Astrocyte of the cerebellum (primary cell): ENCODE measurements at places on chromosomes 5 and 9.

- no peak for DNase-seq
Measured at GRCh38 chr5:62127098-62127736, 178.8 kb upstream of the KIF2A start.

DNA sequence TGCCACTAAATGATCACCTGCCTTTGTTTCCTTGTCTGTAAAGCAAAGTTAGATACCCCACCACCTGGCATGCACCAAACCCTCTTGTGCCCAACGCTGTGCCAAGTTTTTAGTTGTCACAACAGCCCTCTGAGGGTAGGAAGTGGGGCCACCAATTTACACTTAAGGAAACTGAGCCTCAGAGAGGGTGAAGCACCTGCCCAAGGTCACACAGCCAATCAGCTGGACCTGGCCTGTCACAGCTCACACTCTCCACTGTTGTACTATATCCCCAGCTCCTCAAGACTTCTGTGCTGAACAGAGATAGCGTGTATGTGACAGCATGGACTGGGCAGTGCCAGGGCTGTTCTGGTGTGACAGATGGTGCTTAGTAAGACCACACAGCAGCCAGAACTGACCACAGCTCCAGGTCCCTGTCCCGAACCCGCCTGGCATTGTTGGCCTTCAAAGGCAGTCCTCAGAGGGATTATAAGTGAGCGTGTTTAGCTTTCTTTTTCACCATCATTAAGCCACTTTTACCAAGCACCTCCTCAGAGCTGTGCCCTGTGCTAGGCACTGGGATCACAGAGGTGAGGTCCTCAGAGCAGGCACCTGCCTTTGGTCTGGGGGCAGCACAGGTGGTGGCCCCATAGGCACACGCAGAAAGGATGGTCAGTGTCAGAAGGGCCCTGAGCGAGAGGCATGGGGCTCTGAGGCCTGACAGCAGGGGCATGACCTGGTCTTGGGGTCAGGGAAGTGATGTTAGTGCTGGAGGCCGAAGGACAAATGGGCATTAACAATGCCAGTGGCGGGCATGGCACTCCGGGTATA is 71.1 kb downstream of the COL27A1 start:
- DNase-seq = no peak

DNA sequence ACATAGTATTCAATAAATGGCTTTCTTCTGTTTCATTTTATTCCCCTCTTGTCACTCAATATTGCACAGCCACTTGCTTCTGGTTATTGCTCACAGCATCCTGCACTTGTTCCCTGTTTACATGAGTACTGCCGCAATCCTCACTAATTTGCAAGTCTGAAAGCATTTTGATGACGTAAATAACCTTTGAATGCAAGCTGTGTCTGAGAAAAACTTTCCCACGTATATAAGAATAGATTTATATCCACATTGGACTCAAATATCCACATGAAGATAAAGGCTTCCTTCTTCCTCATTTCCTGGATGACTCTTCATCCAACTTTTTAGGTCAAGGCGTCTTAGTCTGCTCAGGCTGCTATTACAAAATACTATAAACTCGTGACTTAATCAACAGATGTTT is 88.2 kb upstream of the DAP start:
- no peak for DNase-seq

DNA sequence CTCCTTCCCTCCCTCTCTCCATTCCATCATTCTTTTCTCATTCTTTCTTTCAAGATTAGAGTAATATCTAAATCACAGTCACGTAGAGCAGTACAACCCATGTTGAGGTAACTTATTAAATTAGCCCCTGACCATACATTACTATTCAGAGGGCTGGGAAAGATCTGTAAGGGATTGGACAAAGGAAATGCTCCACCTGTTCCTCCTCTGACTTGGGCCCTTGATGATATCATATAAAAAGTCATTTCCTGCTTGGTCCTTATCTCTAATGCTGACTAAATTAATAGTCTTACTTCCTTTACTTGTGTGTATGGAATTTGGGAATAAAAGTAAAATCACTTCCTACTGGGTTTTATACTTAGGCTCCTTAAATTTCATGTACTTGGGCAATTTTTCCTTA is 40.8 kb downstream of the SNX18 start:
- DNase-seq = no peak

GRCh38 chr9:93125331-93125894 is 8.6 kb downstream of the NINJ1 start:
- no peak for DNase-seq

- DNase-seq = no peak
Measured at GRCh38 chr5:105917189-105917588, 1753.5 kb downstream of the EFNA5 start.

GRCh38 chr9:134173127-134174072 is 9.0 kb upstream of the RNU6ATAC start:
- no peak for DNase-seq

DNA sequence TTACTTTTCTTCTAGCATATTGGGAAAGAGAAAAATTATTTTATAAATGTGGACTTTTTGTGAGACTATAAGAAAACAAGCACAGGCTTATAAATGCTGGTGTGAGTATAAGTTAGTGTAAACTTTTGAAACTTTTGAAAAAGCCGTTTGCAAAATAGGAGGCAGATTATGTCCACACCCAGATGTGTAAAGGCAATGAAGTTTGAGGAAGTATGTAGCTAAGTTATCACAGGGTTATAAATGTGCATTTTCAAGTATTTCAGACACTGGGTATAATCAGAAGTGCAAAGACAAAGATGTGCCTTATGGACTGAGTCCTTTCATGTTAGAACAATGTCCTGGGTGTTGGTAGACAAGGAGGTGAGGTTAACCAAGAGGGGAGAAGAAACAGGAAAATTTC is 85.5 kb downstream of the ANXA1 start:
- DNase-seq = no peak

- DNase-seq = no peak
Measured at GRCh38 chr9:112869041-112869529, 21.6 kb downstream of the SLC46A2 start.

- peak; percentile 35 for DNase-seq
Measured at GRCh38 chr5:92849756-92850155, 731.3 kb downstream of the NR2F1-AS1 start.

- DNase-seq = no peak
Measured at GRCh38 chr5:160039810-160040470, 31.0 kb downstream of the TTC1 start.

GRCh38 chr9:131524665-131525315 is 6.3 kb downstream of the UCK1 start:
- DNase-seq = no peak

GRCh38 chr9:81526587-81526986 is 162.8 kb downstream of the TLE1 start:
- peak; percentile 65 for DNase-seq

DNA sequence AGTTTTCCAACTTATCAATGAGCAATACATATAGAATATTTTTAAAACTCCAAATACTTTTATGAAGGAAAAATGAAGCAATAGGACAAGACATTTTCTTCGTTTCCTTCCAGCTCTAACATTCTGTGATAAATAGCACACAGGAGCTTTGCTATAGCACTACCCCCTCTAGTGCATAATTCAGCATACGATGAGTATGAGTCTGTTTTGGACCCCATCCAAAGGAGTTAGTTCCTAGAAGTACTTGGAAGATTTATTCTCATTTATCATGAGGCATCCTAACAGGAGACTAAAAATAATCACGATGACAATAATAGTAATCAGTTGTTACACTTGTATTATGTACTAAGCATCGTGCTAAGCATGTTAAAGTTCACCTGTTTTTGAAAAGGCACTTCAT is 1061.3 kb upstream of the DMAC1 start:
- DNase-seq = peak; percentile 53

GRCh38 chr9:130332384-130332926 is 66.9 kb downstream of the HMCN2 start:
- no peak for DNase-seq

- no peak for DNase-seq
Measured at GRCh38 chr9:123820139-123820538, 109.8 kb downstream of the DENND1A start.

DNA sequence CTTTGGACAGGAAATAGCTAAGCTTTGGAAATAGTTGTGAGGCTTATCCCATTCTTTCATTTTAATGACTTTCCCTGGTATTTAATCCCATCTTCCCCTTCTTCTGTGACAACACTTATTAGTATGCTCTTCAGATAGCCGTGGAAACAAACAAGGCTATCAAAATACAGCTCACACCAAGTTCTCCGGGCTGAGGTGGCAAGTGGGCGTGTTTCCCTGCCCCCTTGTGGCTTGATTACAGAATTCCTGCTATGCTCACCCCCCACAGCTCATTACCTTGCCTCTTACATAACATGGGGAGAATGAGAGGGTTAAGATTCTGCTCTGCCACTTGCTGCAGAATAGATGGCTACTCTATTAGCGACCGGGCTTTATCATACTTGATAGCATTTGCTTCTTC is 437.1 kb upstream of the TLE4 start:
- no peak for DNase-seq

DNA sequence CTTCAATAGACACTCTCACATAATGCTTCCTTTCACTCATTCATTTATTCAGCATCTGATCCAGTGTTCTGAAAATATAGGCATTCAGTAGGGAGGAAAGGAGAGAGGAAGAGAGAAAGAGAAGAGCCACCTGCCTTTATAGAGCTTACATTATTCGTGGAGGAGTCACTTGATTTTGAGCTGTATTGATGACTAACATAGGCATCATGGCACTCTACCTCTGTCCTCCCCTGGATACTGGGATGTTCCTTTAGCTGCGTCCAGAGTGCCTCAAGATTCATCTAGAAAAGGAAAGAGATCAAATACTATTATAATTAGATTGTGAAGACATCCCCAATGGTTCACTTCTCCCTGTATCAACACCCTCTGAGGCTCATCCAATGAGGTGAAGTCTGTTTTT is 345.1 kb downstream of the SPATA31D1 start:
- DNase-seq = no peak

DNA sequence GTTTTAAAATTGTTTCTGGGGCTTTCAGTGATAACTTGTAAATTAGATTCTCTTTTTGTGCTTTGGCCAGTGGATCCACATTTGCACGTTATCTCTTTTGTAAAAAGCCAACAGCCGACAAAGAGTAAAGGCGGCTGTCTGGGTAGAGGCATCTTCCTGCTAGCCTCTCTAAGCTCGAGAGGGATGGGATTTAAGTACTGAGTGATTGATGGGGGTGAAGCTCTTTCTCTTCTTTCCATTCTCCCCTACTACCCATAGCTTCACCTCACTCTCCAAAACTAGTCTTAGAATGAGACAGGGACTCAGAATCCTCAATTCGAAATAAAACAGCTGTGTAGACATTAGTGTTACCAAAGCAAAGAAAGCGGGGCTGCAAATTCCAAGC is 3.4 kb downstream of the PBX3 start:
- no peak for DNase-seq

DNA sequence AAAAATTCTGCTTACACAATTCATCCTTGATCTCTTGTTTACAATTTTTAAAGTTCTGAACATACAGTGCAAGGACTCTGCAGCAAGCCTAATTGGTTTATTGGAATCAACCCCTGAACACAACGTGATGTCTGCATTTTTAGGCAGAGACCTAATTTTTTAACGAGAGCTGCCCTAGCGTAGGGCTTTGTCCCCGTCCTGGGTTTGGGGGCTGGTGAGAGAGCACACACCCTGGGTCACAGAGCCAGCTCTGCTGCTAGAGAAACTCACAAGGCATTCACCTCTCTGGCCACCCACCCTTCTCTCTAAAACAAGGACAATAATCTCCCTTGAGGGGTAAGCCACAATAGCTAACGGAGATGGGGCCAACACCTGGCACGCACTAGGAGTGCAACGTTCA is 28.2 kb downstream of the SH3PXD2B start:
- no peak for DNase-seq

DNA sequence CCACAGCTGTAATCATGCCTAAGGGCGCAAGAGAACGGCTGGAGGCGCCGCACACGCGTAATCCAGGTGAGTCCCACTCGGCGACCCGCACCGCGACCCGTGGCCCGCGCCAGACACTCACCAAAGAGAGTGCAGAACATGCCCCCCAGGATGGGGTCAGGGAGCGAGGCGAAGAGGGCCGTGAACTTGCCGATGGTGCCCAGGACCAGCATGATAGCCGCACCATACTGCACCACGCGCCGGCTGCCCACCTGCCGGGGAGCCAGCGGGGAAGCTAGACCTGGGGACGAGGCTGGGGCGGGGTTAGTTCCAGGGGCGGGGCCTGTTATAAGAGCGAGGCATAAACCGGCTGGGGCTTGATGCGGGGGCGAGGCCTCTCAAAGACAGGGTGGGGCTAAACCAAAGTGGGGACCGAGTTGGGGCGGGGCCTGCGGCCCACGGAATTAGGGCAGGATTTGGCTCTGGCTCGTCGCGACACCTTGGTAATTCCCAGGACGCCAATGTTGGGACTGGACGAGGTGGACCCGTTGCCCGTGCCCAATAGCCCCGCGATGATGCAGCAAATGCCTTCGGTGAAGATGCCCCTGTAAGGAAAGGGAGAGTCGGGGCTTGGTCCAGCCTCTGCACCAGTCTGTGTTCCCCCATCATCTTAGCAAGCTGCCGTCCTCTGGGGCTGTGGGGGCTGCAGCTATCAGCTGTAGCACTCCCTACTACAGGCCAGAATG is 4.8 kb downstream of the SLC23A1 start:
- DNase-seq = no peak

- DNase-seq = peak; percentile 77
Measured at GRCh38 chr9:113682297-113682771, 193.8 kb upstream of the ZNF618 start.

GRCh38 chr9:132146039-132146438 is 15.8 kb upstream of the NTNG2 start:
- no peak for DNase-seq

GRCh38 chr5:94815313-94816039 is 197.0 kb downstream of the SLF1 start:
- DNase-seq = no peak

GRCh38 chr5:93621327-93621798 is 38.3 kb downstream of the NR2F1 start:
- no peak for DNase-seq

DNA sequence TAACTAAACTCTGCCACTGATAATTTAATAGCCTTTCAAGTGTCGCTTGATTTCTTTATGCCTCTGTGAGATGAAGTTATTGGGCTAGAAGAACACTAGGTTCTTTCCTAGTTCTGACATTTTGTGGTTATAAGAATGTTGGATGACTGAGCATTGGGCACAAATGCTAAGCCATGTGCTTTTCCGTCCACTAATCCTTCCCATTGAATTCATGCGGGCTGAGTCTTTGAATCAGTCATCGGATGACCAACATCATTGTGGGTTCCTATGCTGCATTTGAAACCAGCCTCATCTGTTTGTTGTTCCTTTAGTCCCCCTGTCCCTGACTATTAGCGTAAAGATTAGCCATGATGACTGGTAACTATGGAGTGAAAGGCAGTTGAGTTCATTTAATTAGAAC is 58.5 kb downstream of the ALDH1A1 start:
- DNase-seq = peak; percentile 49

GRCh38 chr9:99138424-99139284 is 33.7 kb downstream of the TGFBR1 start:
- DNase-seq = no peak

DNA sequence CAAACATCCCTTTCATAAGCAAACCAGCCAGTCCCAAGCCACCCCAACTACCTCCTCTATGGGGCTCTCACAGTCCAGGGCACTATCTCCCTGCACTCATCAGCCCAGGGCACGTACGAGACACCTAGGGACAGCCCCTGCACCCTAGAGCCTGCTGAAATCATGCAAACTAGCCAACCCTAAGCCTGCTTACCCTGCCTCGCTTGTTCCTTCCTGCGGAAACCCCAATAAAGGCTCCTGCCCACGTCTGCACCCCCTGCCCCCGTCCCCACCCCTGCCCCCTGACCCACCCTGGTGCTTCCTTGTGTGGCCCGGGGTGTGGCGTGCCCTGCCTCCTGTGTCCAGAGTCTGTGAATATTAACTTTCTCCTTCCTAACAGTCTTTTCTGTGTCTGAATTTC is 135.9 kb downstream of the GADD45G start:
- DNase-seq = no peak
